Effector memory CD4-positive, alpha-beta T cell (primary cell): ENCODE measurements at places on chromosomes 4 and X.

GRCh38 chrX:148333989-148334388 is 166.4 kb upstream of the AFF2 start:
- no peak for DNase-seq

DNA sequence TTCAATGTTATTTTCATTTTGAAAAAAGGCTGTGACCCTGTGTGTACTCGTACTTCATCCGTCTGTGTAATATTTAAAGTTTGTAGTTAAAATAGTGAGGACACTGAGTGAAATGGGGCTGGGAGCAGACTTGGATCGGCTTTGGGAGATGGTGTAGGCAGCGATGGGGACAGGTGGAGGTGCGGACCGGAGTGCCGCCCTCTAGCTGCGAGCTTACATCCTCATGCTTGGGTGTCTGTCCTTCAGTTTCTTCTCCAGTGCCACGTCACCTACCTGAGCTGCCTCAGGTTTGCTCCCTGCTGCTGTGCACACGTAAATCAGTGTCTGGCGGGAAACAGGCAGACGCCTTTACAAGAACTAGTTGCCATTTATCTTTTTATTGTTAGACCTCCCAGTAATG is 146.1 kb downstream of the GPR143 start:
- DNase-seq = no peak

DNA sequence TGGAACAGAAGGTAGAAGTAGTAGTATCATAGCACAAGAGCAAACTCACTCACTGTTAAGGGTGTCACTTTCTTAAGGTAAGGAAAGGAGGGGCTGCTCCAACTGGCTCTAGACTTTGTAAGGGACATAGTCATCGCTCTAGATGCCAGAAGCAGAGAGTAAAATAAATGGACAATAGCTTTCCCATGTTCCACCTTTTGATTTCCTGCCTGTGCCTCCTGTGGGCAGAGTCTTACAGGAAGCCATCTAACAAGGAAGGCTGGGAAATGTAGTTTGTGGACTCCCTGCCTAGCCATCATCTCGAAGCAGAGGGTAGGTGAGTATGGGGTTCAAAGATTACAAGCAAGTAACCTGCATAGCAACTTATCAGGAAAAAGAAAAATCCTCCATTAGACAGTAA is 1.7 kb upstream of the METTL14 start:
- no peak for DNase-seq

DNA sequence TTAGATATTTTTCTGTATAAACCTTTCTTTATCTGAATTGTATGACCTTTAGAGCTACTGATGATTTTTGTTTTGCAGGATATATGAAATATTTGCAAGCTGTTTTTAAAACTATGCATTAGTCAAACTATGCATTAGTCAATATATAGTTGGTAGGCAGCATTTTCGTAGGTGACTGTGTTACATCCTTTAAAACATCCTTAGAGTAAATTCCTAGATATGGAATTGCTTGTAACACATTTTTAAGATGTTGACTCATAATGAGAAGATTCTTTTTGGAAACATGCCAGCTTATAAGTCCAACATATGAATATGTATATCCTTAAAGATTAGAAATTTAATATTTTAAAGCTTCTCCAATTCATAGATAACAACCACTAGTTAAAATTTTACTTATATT is 1768.5 kb downstream of the PCDH7 start:
- no peak for DNase-seq

DNA sequence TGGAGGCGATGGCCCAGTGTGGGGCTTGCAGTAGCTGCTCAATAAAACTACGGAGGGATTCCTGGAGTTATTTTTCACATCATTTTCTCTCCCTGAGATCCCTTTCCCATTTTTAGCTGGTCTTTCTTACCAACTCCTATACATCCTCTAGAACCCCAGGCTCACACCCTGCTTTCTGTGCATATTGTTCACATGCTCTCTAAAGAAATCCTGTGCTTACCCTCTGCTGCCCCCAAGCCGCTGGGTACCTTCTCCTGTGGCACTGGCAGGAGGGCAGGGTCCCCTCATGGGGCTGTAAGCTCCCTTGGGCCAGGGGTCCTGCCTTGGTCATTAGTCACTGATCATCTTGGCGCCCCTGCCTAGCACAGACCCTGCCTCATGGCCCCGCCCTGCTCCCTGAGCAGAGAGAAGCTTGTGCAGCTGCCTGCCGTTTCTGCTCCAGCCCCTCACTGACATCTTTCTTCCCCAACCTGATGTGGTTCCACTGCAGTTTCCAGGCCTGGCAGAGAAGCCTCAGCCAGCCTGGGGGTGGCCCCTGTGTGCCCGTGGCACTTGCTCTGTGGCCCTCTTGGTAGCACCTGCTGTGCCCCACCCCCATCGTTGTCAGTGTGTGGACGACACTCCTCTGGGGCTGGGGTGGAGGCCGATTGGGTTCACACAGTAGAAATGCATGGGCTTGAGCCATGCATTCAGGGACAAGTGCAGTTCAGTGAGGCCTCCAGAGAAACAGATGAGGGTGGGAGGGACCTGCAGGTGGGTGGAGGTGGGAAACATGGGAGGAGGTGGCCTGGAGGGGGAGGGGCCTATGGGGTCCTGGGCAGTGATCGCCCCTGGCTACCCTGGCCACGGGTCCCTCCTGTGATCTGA is 69.5 kb downstream of the WFS1 start:
- DNase-seq = no peak
